ENCODE measurements at places on chromosomes 7 and 10. TPM values are rescaled to one million over a fixed set of nuclear protein-coding genes. Genes with fewer than 3 reads are reported as not detected.

DNA sequence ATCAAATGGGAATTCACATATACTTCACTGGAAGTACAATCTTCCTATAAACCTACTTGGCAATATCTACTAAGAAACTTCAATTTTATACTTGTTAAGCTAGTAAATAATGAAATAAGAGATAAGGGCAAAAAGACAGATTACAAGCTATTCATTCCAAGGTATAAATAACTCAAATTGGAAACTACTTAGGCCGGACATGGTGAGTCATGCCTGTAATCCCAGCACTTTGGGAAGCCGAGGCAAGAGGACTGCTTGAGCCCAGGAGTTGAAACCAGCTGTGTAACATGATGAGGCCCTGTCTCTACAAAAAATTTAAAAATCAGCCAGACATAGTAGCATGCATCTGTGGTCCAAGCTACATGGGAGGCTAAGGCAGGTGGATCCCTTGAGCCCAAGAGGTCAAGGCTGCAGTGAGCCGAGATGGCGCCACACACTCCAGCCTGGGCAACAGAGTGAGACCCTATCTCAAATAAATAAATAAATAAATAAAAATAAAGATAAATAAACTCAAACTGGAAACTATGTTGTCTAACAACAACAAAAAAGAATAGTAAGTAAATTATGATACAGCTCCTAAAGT is 37.6 kb downstream of the ARHGAP21 start:
- no peak for DNase-seq

FGFBP3 gene
- 1.1 TPM for total RNA-seq

DNA sequence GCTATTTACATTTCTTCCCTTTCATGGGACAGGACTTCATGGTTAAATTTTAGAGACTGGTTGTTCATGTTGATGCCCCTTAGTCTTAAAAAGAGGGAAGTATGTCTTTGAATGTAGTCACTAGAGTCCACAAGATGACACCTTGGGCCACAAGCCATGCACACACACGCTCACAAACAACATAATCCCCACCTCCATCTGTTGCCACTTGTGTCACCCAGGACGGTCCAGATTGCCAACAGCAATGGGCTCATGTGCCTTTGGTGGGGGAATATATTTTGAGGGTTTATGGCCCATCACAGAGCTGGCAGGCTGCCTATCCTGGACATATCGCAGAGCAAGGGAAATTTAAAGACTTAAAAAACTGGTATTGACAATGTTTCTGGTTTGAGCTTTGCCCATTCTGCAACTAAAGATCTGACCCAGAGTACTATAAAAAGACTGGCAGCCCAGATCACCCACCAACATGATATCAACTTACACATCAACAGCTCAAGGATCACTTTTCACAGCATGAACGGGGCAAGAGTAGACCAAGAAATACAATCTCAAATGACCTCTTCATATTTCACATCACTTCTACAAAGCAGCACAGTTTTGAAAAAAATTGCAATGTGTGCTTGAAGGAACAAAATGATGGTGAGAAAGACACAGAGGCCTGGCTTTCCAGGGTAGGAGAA is 50.5 kb downstream of the STRA8 start:
- DNase-seq, result no peak

ANKRD26 gene
- 4.1 TPM for total RNA-seq

DNA sequence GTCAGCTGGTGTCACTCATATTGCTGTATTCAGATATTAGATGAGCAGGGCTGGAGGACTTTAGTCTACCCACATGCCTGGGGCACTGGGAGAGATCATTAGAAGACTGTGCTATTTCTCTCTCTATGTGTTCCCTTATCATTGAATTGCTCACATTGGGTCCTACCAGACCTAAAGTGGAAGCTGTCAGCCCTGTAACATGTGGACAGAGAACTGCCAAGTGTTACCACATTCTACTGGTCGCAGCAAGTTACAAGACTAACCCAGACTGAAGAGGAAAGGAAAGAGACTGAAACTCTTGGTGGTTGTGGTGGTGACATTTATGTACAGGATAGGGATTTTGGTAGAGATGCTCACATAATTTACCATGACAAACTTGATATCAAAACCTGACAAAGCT is 627.1 kb upstream of the FZD8 start:
- no peak for DNase-seq

DNA sequence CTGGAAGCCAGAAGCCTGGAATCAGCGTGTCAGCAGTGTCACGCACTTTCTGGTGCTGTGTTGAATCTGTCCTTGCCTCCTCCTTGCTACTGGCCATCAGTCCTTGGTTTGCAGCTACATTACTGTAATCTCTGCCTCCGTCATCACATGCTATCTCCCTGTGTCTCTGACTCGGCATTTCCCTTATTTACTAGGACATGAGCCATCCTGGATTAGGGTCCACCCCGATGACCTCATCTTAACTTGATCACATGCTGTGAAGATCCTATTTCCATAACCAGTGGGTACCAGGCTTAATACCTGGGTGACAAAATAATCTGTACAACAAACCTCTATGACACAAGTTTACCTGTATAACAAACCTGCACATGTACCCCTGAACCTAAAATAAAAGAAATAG is 518.0 kb upstream of the KLF6 start:
- DNase-seq, result no peak

- no peak for DNase-seq
Measured at GRCh38 chr10:104340111-104340526, 1.9 kb upstream of the ITPRIP start.

GRCh38 chr7:147878912-147879661 is 711.5 kb upstream of the C7orf33 start:
- no peak for DNase-seq

GRCh38 chr10:111999205-111999914 is 184.2 kb downstream of the GPAM start:
- no peak for DNase-seq

DNA sequence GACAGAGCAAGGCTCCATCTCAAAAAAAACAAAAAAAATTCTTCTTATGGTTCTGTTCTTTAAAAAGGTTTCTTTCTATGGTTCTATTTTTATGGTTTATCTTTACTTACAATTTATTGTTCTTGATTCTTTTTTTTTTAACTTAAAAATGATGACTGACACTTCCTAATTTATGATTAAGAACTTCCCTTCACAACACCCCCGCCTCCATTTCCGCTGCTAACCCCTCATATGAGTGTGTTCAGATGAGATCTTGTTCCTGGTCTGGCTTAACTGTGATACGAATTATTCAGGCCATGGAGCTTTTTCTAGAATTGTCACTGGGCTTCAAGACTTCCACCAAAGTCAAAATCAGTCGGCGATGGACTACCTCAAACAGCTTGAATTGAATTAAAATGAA is 33.9 kb downstream of the PTER start:
- DNase-seq, result no peak

DNA sequence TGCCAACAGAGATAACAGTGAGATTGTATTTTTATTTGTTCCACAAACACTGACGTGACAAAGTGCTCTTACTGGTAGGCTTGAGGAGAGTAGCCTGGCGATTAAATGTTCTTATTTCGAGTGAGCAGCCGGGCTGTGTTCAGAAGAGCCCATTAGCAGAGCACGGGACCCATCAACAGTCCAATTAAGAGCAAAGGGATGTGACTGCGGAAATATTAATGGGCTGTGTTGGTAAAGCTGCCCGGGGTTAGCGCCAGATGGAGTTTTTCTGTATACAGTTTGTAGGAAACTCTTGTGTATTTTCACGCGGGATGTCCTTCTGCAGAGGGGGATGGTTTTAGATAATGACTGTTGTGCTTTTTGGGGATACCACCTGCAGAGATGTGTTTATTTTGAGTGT is 104.3 kb downstream of the KIAA1217 start:
- DNase-seq, result no peak

DNA sequence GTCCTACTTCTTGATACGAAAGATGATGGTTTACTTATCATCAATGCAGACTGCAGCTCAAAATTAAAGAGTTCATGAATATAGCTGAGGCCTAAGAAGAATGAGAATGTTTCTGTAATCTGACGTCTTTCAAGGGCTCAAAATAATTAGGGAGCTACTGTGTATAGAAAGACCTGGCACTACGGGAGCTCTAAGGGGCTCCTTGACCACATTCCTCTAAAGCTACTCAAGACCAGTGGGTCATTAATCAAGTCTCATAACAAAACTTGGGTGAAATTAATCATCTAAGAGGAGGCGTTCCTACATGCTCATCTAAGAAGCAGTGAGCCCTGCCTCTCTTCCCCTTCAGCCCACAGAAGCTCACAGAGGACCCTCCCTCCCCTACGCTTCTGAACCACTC is 863.8 kb upstream of the AUTS2 start:
- DNase-seq, result no peak

- DNase-seq, result no peak
Measured at GRCh38 chr10:128990986-128991385, 476.1 kb upstream of the MGMT start.

- DNase-seq, result no peak
Measured at GRCh38 chr10:96642973-96643372, 56.2 kb upstream of the TM9SF3 start.
